B cell (primary cell): ENCODE measurements at places on chromosomes 7 and 10. TPM values are rescaled to one million over a fixed set of nuclear protein-coding genes. Genes with fewer than 3 reads are reported as not detected.

The COL13A1 gene
- polyA plus RNA-seq = not detected in 2 replicates

The NUPR2 gene
- not detected in 2 replicates for polyA plus RNA-seq

The TMEM229A gene
- not detected in 2 replicates for polyA plus RNA-seq

The DOCK1 gene
- not detected in 2 replicates for polyA plus RNA-seq

GRCh38 chr7:126718419-126718818 is 534.3 kb downstream of the GRM8 start:
- no peak for DNase-seq

DNA sequence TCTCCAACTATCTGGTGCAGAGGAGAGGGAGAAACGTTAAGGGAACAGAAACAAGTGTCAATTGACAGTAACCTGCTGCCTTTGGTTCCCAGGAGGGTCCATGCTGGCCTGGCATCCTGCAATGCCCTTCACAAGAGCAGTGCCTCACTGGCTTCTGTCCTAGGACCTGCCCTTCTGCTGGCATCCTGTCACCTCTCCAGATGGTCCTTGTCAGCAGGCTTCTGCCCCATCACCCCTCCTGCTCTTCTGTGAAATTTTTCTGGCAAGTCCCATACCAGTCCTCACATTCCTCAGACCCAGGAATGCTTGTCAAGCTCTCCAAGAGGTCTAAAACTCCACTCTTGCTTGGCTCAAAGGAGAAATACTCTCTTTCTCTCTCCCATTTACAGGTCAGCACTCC is 34.2 kb downstream of the C10orf67 start:
- no peak for DNase-seq

- no peak for DNase-seq
Observed at GRCh38 chr10:5411941-5412276, 448 bp upstream of the NET1 start.

DNA sequence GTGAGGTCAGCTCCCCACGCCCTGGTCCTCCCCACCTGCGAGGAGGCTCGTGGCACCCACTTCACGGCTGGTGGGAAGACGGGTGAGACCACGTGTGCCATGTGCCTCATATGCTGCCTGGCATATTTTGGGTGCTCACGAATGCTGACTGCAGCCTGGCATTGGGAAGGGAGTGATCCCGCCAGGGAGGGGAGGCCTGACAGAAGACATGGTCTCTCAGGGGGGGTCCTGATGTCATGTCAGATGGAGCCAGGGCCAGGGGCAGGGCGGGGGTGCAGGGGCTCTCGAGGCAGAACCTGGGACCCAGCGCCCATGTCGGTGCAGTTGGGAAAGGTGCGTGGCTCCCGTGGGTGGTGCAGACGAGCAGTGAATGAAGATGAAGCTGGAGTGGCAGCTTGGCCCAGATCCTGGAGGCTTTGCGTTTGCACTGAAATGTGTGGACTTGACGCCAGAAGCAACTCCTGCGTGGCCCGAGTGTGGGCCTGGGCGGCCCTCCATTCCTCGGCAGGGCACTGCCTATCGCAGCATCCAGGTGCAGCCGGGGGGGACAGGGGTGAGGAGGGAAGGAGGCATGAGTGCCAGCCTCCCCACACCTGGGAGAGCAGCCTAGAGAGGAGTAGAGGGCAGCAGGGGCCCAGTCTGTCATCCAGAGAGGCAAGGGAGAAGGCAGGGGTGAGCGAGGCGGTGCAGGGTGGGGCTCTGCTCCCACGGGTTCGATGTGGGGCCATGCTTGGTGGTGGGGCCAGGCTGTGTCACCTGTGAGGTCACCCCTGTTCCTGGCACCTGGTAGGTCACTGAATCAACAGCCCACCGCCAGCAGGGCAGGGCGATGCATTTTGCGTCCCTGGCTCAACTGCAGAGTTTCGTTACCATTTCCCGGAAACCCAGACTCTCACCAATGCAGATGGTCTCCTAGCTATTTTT is 385.6 kb downstream of the DNAJB6 start:
- no peak for DNase-seq

- no peak for DNase-seq
Observed at GRCh38 chr10:12213621-12214020, 17.6 kb downstream of the CDC123 start.

- DNase-seq = no peak
Observed at GRCh38 chr10:43843321-43844101, 194.8 kb upstream of the ZNF32 start.

DNA sequence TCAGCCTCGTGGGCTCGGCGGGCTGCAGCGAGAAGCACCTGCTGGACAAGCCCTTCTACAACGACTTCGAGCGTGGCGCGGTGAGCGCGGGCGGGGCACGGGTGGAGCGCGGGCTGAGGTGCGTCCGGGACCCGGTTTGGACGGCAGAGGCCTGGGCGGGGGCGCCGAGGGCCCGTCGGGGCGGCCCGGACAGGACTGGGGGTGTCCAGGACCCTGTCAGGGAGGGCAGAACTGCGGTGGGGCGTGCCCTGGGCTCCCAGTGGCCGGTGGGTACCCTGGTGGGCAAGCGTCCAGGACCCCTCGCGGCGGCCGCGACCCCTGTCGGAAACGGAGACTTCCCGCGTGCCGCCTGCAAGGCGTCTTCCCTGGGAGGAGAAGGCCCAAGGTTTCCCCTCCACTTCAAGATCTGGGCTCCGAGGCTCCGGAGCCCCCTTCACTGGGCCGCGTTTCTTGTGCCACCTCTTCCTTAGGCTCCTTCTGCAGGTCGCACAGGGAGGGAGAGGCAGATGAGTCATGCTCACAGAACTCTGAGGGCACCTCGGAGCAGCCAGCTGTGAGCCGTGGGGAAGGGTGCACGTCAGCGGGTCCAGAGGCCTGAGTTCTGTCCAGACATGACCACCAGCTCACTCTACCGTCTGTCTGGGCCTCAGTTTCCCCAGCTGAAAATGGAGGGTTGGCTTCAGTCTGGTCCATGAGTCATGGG is 485 bp downstream of the ALOX5 start:
- DNase-seq = peak; percentile 73

- no peak for DNase-seq
Observed at GRCh38 chr7:24889611-24890010, 90.4 kb downstream of the OSBPL3 start.
